ENCODE measurements at places on chromosomes 5 and 9.

- no peak for DNase-seq
These were observed 64.3 kb upstream of the S1PR3 start for GRCh38 chr9:88926781-88927505.

DNA sequence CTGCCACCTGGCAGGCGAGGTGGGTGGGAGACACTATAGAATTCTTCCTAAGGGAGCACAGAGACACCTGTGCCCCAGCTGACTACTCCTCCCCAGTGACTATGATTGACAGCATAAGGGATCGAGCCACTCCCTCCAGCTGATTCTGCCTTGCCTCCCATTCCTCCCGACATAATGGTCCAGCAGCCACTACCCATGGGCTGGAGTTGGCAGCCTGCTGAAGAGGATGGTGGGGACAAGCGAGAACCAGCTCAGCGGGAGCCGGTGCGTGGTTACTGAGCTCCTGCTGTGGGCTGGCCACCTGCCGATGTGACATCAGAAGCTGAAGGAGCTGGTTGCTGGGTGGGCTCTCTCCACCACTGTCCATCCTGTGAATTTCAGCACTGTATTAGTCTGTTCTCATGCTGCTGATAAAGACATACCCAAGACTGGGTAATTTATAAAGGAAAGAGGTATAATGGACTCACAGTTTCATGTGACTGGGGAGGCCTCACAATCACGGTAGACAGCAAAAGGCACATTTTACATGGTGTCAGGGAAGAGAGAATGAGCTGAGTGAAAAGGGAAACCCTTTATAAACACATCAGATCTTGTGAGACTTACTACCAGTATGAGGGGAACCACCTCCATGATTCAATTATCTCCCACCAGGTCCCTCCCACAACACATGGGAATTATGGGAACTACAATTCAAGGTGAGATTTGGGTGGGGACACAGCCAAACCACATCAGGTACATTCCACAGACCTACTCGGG lies 12.1 kb upstream of the NCS1 start:
- DNase-seq, result no peak

DNA sequence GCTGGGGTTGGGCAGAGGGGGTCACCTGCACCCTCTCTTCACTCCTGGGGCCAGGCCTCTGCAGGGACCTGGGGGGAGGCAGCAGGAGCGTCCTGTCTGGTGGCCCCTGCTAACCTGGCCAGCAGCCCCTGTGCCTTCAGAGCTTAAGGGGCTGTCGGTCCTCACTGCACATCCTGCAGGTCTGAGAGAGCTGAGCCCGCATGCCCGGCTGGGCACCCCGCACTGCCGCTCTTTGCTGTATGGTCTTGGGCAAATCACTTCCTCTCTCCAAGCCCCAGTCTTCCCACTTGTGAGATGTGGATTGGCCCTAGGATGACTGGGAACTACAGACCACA lies 7.9 kb downstream of the FLT4 start:
- DNase-seq, result no peak

GRCh38 chr5:89457411-89458331 lies 574.7 kb upstream of the MEF2C start:
- DNase-seq, result no peak

- DNase-seq, result no peak
These were observed 144.0 kb upstream of the ZNF462 start for GRCh38 chr9:106718936-106719335.

GRCh38 chr5:107389775-107390148 lies 281.0 kb downstream of the EFNA5 start:
- DNase-seq, result no peak

DNA sequence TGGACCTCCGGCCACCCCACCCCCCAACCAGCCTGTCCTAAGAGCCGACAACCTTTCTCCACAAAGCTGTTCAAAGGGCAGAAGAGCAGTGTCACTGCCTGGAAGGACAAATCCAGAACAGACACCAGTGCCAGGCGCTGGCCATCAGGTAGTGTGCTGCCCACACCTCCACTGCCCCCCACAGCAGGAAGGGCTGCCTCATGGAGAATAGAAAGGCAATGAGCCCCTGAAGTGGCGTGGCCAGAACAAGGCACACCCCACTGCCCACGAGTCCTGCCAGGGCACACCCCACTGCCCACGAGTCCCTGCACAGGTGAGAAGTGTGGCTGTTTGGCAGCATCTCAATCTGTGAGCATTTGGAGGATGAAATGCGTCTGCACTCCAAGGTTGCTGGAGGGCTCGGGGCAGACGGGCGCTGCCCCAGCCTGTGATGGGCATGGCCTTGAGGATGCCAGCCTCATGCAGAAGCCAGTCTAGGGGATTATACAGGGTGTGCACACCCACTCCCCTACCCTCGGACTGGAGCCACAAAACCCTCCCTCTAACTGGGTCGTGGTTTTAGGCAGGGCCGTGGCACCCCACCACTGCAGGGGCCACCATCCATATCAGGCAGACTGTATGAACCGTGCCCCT lies 2.3 kb upstream of the SLC9A3 start:
- no peak for DNase-seq

- no peak for DNase-seq
These were observed 105.5 kb upstream of the ZNF462 start for GRCh38 chr9:106757514-106757913.

DNA sequence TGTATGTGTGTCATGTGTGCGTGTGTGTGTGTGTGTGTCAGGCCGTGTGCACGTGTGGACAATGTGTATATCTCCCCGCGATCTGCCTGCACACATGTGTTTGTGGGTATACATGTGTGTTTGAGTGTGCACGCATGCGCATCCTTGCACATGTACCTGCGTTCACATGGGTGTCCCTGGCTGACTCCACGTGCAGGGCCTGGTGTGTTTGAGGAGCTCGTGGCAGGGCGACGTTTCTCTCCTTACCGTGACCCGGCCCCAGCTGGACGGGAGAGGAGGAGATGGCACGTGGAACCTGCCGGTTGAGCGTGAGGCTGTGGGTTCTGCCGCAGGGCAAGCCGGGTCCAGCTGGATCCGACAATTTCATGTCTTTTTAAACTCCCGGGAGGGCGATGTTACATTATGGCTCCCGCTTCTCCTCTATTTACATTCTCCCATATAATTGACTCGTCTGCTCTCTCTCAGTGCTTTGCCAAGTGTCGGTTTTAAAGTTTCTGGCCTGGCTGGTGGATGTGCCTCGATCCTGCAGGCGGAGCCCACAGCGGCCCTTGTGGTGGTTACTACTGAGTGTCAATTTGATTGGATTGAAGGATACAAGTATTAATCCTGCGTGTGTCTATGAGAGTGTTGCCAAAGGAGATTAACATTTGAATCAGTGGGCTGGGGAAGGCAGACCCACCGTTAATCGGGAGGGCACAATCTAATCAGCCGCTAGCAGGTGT lies 5.9 kb downstream of the COL5A1 start:
- DNase-seq, result no peak

DNA sequence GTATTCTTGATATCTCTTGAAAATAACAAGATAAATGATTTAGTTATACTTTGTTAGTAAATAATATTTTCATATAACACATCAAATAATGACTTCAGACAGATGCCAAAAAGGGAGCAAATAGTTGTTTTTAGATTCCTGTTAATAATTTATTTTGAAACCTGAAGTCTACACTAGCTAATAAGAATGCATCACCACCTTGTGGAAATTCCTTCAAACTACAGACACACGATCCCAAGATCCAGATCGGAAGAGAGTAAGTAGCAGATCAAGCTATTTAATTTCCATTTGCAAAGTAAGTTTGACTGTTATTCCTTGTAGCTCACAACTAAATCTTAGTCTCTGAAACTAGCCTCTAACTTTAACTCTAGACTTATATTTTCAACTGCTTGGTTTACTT lies 35.5 kb upstream of the ISL1 start:
- DNase-seq, result no peak

GRCh38 chr5:107950776-107951175 lies 280.0 kb upstream of the EFNA5 start:
- DNase-seq, result no peak

DNA sequence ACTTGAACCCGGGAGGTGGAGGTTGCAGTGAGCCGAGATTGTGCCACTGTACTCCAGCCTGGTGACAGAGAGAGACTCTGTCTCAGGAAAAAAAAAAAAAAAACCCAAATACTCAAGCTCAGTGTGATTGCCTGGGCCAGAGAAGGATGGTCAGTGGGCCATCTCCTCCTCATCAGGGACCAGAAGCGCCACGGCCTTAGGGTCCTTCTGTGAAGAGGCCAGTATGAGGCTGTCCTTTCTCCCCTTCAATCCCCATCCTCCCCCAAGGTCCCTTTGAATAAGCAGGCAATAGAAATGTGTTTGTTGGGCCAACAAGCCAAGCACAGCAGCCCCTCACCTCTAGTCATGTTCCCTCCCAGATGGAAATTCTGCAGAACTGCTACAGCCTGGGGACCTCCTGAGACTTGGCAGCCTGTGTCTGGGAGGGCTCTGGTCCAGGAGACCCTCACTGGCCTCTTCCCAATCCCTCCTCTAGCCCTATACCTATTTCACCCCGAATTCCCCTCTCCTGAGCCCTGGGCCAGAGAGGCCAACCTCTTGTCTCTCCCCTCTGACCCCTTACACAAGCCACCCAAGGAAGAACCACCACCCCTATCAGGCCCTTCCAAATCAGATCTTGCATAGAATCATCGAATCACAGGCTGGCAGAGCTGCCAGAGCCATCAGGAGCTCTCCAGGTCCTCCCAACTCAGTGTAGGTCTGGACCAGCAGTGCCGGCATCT lies 1.0 kb downstream of the CSF1R start:
- DNase-seq, result no peak

- no peak for DNase-seq
These were observed 55.4 kb downstream of the COL27A1 start for GRCh38 chr9:114210691-114211276.

GRCh38 chr5:93755716-93756115 lies 14.3 kb upstream of the POU5F2 start:
- DNase-seq, result no peak

GRCh38 chr5:50595199-50595598 lies 71.2 kb upstream of the PARP8 start:
- no peak for DNase-seq

DNA sequence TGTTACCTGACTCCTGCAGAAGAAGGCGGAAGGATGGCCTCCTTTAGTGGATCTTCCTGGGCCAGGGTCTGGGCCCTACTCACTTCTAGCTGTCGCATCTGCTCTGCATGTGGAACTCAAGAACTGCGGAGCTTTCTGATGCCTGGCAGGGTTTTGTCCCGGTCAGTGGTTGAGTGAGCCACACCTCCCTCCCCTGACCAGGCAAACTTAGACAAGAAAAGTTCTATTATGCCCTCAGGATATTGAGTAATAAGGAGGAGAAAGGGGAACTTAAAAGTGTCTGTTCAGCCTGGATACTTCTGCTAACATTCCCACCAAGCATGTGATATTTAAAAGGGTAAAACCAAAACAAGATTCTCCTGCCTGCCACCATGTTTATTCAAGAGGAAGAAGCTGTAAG lies at the start of gene FYB1:
FYB1 (minus strand) TSS at position 127 of the 400 bp plus-strand sequence. CDS start 16,603 bp downstream, outside the sequence.
- DNase-seq, result no peak

- no peak for DNase-seq
These were observed 62.1 kb downstream of the SLC44A1 start for GRCh38 chr9:105306351-105307140.

DNA sequence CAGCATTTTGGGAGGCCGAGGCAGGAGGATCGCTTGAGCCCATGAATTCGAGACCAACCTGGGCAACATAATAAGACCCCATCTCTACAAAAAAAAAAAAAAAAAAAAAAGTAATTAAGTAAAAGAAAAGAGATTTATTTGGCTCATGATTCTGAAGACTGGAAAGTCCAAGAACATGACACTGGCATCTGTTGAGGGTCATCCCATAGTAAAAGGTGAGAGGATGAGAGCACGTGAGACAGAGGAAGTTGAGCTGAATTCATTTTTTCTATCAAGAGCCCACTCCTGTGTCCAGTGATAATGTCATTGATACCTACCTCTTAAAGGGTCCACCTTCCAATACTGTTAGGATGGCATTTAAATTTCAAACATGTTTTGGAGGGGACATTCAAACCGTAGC lies 19.8 kb downstream of the CREBRF start:
- DNase-seq, result no peak

All from effector memory CD4-positive, alpha-beta T cell (primary cell).